ENCODE measurements at places on chromosomes 2 and 18.

DNA sequence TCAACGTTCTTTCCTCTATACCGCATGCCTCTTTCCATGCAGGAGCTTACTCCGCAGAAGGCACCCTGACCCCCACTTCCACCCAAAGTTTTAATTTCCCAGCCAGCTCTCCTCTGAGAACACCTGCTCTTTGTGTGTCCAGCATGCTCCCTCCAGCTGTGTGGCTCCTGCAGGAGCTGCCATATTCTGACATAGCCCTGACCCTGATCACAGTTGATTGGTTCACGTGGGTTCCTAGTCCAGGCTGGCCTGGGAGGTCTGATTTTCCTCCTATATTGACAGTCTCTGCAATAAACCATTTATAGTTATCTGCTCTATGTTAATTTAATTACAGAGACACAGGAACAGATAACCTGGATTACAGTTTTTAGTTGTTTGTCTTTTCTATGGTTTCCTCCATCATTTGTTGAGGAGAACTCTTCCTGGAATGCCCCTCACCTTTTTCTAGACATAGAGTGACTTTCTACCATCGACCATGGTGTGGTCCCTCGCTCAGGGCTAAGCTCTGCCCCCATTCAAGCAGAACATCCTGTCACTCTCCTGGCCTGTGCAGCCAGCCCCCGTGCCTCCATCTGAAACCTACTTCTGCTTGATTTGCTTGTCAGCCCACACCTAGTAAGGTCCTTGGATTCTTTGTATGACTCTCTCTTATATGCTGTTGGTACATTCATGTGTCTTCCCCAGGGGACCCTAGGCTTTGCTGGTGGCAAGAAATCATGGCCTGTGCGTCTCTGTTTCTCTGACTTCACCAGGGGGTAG is 231.5 kb downstream of the LPIN1 start:
- no peak for DNase-seq

DNA sequence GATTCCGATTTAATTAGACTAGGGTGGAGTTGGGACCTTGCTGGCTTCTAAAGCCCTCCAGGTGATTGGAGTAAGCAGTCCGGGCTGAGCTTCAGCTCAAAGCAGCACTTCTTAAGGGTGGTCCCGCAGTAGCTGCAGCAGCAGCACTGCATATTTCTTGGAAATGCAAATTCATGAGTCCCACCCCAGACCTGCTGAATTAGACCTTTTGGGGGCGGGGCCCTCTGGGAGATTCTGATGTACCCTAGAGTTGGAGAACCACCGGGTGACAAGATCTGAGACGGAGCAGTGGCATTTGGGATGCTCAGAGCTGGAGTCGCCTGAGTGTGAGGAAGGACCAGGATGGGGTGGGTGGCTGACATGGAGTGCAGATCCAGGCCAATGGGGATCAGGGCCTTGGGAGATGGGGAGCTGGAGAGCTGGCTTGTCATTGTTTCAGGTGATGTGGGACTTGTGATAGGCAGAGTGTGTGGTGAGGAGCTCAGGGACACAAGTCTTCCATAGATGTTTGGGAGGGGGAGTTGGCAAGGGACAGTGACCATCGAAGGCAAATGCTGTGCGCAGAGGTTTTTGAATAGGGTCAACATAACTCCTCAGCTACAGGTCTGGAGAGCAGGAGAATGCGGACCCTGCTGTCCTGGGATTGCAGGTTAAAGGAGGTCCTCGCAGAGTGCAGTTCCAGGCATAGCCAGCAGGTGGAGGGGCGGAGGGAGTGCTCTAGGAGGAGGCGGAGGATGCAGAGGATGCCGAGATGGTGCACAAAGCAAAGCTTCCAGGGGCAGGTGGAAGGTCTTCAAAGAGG is 130.9 kb upstream of the RAB12 start:
- peak; percentile 45 for DNase-seq

DNA sequence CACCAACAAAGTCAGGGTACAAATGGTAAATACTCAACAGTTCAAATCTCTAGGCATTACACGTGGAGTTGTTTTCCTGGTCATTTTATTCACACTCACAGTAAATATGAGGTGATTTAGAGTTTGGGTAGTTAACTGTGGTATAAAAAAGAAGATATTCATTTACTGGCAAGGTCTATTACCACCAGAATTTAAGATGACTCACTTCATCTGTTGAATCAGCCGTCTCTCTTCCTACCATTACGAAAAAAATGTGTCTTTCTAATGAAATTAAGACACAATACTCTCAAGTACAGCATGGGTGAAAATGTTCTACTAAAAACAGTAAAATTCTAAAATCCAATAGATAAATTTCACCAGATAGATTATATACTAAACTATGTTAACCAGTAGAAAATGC is 21.0 kb upstream of the GPR75 start:
- DNase-seq, result no peak

GRCh38 chr2:234467289-234467688 is 29.6 kb downstream of the ARL4C start:
- DNase-seq, result no peak

DNA sequence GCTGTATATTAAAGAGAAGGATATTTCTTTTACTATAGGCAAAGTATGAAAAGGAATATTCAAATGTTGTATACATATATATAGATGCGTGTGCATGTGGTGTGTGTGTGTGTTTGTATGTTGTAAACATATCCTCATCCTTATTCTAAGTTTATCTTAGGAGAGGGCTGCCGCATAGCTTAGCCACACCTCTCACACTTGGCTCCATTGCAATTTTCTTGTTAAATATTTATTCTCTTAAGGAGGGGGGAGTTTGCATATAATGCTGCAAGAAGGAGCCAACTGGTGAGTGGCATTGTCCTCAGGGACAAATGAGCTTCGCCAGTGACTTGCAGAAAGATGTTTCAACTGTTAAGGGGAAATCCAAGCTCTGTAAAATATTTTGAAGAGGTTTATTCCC is 360.1 kb upstream of the RND3 start:
- no peak for DNase-seq

DNA sequence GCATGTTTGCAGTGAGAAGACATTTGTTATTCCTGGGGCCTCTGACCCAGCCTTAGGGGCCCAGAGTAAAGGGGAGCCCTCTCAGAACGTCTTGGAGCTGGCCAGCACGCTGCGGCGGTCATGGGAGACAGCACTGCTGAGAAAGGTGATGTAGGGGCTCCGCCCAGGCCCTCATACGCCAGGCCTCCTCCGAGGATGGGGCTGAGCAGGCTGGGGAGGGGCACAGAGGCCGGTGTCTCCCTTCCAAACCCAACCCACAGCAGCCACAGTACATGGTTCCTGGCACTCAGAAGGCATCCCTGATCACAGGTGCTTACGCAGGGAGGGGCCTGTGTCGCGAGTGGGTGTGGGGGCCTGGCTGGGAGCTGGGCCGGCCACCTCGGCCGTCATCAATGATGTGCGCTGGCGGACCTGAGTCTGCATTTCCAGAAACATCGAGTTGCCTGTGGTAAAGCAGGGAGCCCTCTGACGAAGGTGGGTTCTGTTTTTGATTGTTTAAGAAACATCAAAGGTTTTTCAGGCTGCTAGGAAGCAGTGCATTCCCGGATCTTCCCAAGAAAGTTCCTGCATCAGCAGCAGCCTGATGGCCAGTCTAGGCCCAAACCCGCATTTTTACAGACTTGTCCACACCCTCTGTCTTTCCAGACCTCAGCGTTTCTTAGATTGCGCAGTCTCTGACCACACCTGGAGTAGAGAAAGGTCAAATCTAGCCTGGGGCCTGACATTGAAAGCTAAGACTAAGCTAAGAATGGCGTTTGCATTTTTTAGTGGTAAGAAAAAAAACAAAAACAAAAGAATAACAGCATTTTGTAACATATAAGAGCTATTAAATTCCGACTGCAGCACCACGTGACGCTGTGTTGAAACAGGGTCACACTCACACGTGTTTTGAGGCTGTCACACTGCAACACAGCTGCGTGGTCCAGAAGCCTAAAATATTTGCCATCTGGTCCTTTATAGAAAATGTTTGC is 51.2 kb upstream of the PXDN start:
- no peak for DNase-seq

All from NCI-H2029 (cell line).